Activated CD8-positive, alpha-beta memory T cell treated with anti-CD3 and anti-CD28 coated beads, Interleukin-2, amount 50 U/mL, for 48 hours (primary cell): ENCODE measurements at places on chromosomes 2 and 18.

DNA sequence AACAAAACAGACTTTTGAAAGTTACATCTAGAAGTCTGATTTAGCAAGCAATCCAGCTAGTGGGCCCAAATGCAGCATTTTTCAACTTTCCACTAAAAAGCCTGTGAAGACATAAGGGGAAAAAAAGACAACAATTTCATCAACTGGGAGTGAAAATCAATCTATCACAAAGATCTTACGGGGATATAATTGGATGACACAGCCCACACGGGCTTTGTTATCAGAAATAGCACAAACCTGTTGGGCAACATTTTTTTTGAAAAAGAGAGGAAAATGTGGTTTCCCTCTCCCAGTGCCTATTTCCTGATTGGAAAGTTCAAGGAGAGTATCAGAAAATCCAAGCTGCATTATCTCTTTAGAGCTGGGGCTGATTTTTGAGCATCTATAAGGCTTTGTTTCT, 132.7 kb downstream of the EVA1A start:
- DNase-seq = no peak

GRCh38 chr2:36069074-36069473, 286.5 kb upstream of the CRIM1 start:
- no peak for DNase-seq

GRCh38 chr2:96768083-96768561, 7.4 kb downstream of the CNNM4 start:
- no peak for DNase-seq

DNA sequence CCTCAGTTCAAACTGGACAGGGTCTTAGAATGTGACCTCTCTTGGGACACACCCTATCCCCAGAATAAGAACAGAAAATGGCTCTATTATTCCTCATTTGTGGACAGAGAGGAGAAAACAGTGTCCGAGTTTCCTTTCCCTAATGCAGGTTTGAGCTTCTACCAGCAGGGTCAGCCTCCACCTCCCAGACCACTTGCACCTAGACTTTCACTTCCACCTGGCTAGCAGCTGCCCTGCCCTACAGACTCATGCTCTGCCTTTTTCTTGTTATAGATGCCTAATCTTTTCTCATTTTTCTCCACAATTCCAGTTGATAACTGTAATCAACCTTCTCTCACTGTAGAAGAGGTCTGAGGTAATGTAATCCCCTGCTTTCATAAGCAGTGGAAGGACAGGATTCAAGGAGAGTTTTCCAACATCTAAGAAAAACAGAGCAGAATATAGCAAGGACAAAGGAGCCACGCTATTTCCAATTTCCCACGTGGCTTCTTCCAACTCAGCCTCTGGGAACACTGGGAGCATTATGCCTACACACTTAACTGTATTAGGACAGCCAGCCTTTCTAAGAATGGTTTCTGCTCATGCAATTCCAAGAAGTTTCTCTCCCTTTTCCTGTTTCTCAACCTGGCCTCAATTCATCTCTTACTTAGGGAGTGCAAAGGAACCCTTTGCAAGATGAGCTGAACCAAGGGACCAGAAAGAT, 239.8 kb downstream of the BCL11A start:
- DNase-seq = no peak
